ENCODE measurements at places on chromosomes 16 and 17.

DNA sequence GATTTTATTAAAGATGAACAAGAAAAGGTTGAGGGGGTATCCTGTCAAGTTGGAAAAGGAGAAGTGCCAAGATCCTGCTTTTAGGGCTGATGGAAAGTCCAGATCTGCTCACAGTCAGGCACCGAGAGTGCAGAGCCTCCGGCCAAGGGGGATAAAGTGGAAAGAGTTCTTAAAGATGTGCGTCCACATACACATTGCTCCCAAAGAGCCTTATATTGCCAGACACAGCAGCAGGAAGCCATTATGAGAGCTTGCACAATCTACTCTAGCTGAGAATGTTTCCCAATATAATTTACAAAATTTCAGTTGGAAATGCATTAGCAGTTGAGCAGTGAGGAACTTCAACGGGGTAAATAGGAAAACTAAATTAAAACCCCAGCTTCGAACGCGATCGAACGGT lies 95.6 kb downstream of the SALL1 start:
- DNase-seq = no peak

DNA sequence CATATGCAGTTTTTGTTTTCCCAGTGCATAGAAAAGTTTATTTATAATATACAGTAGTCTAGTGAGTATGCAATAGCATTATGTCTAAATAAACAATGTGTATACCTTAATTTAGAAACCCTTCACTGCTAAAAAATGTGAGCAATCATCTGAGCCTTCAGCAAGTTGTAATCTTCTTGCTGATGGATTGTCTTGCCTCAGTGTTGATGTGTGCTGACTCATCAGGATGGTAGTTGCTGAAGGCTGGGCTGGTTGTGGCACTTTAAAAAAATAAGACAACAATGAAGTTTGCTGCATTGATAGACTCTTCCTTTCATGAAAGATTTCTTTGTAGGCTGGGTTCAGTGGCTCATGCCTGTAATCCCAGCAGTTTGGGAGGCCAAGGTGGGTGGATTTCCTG lies 13.9 kb upstream of the CAPNS2 start:
- DNase-seq = no peak

GRCh38 chr17:43832976-43833829 lies at the start of gene MPP3:
TSS of gene MPP3 (minus strand) at chr17:43833146. CDS start at chr17:43831906, 1,240 bp downstream.
- peak; percentile 8 for DNase-seq

GRCh38 chr17:74843352-74843627 lies 16.4 kb downstream of the GRIN2C start:
- DNase-seq = no peak

DNA sequence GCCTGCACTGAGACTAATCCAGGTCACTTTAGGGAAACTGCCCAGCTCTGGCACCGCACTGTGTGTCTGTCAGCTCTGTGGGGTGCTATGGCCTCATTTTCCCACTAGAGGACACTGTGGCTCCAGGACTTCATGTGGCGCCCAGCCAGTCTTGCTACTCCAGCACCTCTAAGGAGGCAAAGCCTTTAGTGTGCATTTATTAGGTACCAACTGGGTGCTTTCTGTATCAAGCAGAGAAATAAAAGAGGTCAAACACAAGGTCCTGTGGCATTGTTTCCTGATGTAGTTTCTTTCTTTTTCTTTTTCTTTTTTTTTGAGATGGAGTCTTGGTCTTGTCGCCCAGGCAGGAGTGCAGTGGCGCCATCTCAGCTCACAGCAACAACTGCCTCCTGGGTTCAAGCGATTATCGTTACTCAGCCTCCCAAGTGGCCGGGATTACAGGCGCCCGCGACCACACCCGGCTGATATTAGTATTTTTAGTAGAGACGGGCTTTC lies 12.5 kb upstream of the RHBDL3 start:
- peak; percentile 54 for DNase-seq

- no peak for DNase-seq
These were observed 11.5 kb downstream of the FLII start for GRCh38 chr17:18246880-18247612.

- DNase-seq = no peak
These were observed 210.6 kb upstream of the KCNJ16 start for GRCh38 chr17:69864462-69864861.

DNA sequence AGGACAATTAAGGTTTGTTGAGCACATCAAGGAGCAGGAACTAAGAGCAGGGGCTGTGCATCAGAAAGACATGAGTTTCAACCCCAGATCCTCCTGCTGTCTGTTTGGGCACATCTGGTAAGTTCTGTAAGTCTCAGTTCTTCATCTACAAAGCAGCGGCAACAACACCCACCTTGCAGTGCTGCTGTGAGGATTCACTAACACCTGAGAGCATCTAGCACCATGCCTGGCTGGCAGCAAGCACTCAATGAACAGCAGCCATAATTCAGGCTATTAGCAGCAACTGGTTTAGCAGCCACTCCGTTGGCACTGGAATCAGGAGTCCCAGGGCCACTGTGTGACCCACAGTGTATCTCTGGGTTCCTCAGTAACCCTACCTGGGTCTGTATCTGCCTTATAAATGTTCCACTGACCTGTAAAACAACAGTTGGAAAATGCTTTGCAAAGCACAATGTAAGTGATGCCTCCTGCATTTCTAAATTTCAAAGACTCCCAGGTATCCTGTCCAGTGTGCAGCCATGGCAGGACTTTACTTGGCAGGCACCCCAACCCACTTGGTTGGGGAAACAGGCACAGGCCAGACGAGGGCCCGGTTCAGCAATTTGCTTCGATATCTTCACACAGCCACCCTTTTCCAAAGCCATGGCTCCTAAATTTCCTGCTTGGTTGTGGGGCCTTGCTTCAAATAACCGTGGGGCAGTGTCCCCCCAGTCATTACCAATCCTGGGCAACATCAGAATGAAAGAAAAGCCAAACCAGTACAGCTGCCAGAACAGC lies 4.2 kb downstream of the ST3GAL2 start:
- DNase-seq = no peak

GRCh38 chr17:37026531-37026869 lies 77.7 kb downstream of the AATF start:
- no peak for DNase-seq

GRCh38 chr17:2959371-2960130 lies 103.9 kb downstream of the OR1D5 start:
- DNase-seq = no peak

DNA sequence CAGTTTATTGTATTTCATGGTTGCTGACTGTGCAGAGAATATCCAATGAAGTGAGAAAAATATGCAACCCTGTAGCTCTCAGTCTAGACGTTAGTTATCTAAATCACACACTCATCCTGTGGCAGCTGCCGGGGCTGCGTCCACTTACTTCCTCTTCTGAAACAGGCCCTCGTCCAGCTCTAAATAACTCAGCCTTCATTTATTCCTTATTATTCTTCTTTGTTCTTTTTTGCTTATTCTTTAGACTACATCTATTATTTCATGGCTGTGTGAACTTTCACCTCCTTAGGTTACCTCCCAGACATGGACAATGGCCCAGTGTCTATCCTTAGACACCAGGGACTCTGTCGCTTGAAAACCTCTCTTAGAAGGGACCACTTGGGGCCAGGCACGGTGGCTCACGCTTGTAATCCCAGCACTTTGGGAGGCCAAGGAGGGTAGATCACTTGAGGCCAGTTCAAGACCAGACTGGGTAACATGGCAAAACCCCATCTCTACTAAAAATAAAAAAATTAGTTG lies 3.4 kb upstream of the THUMPD1 start:
- DNase-seq = no peak

DNA sequence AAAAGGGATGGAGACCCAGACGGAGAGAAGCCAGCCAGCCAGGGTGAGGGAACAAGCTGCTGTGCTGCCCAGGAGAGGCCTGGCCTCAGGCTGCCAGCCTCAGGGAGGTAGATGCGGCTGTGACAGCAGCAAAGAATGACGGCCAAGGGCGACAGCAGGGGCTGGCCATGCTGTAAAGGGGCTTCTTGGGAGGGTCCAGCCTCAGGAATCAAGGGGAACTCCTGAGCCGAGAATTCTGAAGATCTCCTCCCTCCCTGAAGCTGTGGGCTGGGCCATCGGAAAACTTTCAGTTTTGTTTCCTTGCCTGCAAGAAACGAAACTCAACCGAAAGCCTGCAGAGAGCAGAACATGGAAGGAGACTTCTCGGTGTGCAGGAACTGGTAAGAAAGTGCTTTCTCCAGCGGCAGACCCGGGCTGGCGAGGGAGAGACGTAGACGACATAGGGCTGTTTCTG lies at the start of gene XAF1:
Gene XAF1, plus strand, starts transcription at position 316 of the 454 bp plus-strand sequence. Its CDS starts 33 bp downstream, at position 349.
- peak; percentile 64 for DNase-seq

Measured in CD4-positive, alpha-beta T cell treated with Interleukin-4 for 4 hours (primary cell).